ENCODE measurements at places on chromosomes 13 and 19.

DNA sequence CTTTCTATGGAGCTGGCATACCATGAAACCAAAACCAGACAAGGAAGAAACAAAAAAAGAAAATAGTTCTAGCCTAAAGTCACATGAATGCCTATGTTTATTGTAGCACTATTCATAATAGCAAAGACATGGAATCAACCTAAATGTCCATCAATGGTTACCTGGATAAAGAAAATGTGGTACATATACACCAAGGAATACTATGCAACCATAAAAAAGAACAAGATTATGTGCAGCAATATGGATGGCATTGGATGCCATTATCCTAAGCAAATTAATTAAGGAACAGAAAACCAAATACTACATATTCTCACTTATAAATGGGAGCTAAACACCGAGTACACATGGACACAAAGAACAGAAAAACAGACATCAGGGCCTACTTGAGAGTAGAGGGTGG lies 10.5 kb downstream of the ZNF780A start:
- DNase-seq = no peak

- DNase-seq = no peak
These were observed 239.2 kb upstream of the RFC3 start for GRCh38 chr13:33578786-33579185.

GRCh38 chr13:111204438-111205177 lies 89.5 kb downstream of the ARHGEF7 start:
- no peak for DNase-seq

GRCh38 chr19:10011974-10012373 lies 1.3 kb upstream of the RDH8 start:
- DNase-seq = no peak

DNA sequence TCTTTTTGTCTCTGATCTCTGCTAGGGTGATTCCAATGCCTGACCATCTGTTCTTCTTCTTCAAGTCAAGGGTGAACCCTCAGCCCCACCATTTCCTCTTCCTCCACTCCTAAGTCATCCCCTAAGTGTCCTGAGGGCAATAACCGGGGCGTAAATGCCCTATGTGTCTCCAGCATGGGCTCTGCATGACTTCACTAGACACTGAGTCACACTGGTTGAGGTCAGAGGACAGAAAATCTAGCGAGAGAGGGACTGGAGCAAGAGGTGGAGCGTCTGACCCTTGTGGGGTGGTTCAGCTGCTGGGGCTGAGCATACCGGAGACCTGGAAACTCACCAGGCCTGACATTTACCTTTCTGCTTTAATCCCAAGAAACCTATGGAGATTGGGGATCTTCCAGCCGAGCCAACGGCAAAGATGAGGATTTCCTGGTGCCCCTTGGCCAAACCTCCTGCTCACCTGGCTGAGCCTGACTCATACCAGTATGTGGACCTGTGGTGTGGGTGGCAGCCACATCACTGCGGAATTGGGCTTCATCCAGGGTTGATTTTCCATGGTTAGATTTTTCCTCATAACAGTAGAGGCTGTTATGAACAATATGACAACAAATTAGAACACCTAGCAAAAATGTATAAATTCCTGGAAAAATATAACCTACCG lies 26.9 kb downstream of the SCGB2B2 start:
- no peak for DNase-seq
